ENCODE measurements at places on chromosomes 3 and 15.

DNA sequence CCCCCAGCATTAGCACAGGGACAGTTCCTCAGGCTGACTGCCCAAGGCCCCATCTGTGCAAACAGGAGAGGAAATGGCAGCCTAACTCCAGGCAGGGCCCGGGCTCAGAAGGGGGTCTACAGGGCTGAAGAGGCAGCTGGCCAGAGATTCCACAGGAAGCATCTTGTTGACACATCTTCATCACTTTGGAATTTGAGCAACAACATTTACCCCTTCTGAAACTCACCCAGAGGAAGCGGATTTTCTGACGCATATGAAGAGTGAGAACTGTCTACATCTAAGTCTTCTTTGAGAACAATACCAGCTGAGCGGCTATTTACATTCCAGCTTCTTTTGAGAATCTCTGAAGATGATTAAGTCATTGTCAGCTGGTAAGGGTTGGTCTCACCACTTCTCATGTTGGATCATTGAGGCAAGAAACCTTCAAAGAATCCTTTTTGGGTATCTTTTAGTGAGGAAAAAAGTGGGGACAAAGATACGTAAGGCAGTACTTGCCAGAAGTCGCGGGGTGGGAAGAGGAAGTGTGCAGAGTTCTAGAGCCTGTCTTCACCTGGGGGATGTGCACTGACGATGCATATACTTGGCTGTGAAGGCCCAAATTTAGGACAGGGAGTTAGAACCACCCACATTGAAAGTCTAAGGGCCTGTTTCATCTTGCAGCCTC is 25.4 kb upstream of the SRP14 start:
- DNase-seq: no peak

DNA sequence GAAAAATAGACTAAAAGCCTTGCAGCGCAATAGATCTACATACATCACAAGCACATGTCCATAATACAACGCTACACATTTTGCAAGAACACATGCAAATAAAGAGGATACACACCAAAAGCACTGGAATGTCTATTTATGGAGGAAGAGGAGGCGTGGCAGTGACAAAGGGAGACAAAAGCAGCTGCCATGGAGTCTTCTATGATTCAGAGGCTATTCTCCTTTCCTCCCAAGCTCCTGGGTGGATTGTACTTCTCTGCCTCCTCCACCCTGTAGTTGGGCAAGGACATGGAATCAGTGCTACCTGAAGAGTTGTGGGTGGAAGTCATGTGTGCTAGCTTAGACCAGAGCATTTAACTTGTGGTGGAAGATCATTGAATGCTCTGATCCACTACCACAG is 57.9 kb upstream of the ABHD2 start:
- DNase-seq: no peak

DNA sequence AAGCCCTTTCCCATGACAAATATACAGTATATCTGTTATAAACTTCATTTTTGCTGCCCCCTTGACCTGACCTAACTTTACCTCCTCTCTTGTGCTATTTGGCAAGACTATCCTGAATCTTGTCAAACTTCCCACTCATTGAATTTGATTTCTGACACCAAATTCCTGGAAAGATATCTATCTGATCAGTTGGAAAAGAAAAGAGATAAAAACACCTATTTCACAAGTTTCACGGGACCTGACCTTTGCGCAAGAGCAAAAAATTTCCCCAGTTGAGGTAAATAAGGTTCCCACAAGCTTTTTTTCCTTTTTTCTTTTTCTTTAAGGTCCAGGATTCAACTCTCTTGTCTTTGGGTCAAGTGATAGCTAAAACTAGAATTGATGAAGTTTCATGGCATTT is 189.2 kb upstream of the LPP start:
- DNase-seq: no peak

GRCh38 chr3:132209855-132210254 is 107.4 kb upstream of the ACP3 start:
- no peak for DNase-seq

GRCh38 chr3:16516695-16517481 is 3.4 kb upstream of the RFTN1 start:
- peak; percentile 55 for DNase-seq

DNA sequence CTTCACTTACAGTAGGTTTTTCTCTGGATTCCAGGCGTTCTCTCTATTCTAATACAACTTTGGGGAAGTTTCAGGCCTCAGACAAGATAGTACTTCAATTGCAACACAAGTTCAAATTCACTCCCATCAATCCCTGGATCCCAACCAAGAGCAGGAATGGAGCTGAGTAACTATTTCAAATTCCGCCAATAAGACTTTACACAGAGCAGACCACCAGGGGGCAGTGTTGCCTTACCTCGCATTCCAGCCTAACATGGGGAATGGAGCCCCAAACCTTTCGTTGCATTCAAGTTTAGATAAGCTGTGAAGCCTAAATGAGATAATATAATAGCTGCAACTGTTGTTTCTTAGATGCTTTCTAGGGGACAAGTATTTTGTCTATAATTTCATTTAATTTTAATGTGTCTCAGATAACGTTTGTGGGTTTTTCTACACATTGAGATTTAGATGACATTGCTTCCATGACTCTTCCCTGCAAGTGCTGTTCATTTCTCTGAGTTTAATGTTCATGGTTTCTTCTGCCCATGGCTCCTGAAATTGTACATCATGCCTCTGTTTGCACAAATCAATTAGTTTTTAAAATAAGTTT is 186.7 kb downstream of the NSUN3 start:
- peak; percentile 73 for DNase-seq

- no peak for DNase-seq
Measured at GRCh38 chr3:53730576-53730975, 115.6 kb downstream of the CHDH start.

- no peak for DNase-seq
Measured at GRCh38 chr3:66312039-66312438, 91.2 kb downstream of the SLC25A26 start.

- no peak for DNase-seq
Measured at GRCh38 chr15:101561584-101561906, 72.0 kb upstream of the PCSK6 start.

DNA sequence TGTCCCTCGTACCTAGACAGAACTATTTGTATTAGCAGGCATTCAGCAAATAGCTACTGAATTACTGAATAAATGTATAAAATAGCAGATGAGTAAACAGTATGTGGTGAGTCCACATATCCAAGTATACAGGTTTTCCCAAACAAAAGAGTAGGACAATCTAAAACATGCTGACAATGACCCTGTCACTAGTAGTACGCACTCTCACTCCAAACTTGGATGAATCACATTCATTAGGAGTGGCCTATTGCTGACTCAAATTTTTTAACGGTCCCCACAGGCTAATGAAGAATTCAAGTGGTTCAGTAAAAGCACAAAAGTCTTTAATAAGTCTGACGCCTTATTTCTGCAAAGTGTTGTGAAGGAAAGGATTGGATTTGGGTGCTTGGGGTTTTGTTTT is 449.3 kb upstream of the THBS1 start:
- no peak for DNase-seq

DNA sequence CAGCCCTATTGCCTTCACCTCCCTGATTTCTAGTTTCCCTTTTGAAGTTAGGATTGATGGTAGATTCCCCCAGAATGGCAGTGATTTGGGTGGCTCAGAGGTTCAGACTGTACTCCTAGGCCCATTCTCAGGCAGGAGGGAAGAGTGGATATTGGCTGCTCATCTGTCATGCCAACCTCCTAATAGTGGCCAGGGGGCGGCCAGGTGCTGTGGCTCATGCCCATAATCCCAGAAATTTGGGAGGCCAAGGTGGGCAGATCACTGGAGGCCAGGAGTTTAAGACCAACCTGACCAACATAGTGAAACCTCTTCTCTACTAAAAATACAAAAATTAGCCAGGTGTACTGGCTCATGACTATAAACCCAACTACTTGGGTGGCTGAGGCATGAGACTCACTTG is 11.3 kb downstream of the RRP9 start:
- DNase-seq: no peak

- no peak for DNase-seq
Measured at GRCh38 chr15:100592898-100593297, 9.1 kb downstream of the LINS1 start.

DNA sequence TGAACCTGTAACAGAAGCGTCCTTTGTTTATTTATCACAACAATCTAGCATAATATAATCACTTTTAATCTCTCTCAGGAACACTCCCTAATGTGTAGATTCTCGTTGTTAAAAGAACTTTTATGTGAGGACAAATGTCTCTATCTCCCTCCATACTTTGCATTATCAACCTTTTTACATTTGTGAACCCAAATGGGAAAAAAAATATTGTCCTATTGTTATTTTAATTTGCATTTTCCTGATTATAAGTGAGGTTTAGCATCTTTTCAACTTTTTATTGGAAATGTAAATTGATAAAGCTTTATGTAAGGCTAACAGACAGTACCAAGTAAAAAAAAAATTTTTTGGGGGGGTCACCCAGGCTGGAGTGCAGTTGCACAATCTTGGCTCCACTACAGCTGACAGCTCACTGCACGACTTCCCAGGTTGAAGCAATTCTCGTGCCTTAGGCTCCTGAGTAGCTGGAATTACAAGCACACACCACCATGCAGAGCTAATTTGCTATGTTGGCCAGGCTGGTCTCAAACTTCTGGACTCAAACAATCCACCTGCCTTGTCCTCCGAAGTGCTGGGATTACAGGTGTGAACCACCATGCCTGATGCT is 33.0 kb upstream of the DENND4A start:
- DNase-seq: no peak

DNA sequence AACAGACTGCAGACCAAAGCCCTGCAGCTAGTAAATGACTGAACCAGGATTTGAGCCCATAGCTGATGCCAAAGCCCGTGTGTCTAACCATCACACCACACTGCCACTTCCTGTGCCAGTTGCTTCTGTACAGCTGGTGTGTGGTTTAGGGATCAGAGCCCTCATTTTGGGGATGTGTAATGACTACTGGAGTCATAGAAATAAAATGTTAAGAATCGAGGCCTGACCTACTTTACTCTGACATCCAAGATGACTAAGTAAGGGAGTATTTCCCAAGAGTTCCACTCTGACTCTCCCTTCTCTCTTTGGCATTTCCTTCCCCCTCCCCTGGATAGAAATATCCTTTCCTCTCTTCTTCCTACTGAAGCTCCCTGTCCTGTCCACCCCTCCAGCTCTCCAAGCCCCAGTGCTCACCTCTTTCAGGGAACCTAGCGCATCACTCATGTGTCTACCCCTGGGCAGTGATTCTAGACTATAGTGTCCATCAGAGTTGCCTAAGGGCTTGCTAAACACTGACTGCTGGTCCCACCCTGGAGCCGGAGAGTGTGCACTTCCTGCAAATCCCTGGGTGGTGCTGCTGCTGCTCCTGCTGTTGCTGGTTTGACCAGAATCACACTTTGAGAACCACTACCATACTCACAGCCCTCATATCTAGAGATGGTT is 53.8 kb downstream of the MGLL start:
- DNase-seq: no peak

DNA sequence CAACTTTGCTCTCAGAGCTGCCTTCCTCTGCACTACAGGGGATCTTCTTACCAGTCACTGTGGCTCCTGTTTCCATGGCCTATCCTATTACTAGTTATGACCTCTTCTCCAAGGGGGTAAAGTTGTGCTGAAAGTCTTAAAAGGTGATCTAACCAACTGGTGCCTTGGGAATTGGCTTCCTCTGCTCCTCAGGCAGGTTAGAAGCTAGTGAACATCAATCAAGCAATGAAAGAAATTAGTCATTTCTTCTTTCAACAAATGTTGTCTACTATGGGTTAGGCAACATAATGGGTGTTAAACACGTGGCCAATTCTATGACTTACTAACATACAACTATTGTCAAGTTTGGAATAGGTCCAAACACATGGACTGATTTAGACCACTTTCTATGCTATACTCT is 571.4 kb upstream of the NAALADL2 start:
- no peak for DNase-seq

DNA sequence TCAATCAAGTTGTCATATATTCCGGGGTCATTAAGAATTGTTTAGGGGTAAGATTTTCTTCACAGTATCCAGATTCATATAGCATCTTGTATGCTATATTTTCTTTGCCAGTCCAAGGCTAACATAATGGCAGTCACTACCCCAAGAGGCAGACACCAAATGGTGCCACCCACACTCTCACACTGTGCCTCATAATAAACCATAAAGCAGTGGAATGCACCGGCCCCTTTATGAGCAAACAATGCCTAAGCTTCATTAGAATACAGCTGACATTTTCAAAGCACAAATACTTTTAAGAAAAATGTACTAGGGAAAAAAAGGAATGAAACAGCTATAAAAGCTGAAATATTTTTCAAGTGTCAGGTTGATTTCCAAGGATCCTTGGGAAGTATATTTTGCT is 121.6 kb downstream of the TFDP2 start:
- no peak for DNase-seq

DNA sequence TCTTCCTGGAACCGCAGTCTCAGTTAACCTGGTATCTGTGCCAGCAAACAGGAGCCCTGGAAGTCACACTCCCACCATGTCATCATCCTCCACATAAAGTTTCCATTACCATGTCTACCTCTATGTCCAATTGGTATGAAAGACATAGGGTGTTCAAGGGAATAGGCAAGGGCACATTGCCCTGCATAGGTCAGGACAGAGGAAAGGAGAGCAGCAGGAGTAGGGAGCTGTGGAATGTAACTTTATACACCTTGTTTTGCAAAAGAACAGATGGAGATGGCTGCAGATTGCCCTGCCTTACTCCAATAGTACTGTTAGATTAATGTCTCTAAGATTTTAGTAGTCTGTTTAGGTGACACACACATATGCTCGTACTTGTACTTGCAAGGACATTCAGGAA is 1056.4 kb downstream of the NTRK3 start:
- DNase-seq: peak; percentile 77

DNA sequence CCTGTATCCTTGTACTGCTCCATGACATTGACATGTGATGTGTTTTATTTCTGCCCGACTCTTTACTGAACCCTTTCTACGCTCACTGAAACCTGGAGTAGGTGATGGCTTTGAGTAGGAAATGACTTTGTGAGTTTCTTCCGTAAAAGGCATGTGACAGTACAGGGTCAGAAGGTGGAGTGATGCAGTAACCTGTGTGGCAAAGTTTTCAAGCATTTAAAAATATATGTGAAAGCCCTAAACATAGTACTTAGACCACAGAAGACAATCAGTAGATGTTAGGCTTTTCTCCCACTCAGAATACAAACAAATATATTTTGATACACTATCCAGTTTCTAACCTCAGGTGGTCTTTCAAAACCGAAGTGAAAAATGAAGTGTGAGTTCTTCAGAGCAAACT is 31.3 kb upstream of the SACM1L start:
- no peak for DNase-seq

DNA sequence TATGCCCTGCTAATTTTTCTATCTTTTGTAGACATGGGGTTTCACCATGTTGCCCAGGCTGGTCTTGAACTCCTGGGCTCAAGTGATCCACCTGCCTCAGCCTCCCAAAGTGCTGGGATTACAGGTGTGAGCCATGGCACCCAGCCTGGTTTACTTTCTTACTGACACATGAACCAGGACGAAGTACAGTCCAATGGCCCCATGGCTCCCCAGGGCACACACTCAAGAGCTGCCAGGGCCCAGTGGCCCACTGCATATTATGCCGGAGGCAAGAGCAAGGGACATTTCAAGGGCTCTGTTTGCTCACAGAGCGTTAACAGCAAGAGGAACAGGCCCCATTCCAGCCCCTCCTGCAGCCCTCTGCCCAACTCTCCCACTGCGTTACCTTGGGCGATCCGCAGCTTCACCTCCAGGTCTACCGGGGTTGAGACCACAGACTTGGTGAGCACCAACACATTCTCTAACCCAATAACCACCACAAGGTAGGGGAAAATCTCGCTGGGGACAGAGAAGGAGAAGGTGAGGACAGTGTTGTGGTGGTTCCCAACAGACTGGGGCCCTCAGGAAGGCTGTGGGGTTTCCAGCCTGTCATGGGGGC is 42.8 kb downstream of the PTPN23 start:
- DNase-seq: no peak

Data from NCI-H524 (cell line).